ENCODE measurements at places on chromosomes 5 and 9.
A peak's percentile ranks its signal among the peaks of the same experiment; 100 is the strongest.

DNA sequence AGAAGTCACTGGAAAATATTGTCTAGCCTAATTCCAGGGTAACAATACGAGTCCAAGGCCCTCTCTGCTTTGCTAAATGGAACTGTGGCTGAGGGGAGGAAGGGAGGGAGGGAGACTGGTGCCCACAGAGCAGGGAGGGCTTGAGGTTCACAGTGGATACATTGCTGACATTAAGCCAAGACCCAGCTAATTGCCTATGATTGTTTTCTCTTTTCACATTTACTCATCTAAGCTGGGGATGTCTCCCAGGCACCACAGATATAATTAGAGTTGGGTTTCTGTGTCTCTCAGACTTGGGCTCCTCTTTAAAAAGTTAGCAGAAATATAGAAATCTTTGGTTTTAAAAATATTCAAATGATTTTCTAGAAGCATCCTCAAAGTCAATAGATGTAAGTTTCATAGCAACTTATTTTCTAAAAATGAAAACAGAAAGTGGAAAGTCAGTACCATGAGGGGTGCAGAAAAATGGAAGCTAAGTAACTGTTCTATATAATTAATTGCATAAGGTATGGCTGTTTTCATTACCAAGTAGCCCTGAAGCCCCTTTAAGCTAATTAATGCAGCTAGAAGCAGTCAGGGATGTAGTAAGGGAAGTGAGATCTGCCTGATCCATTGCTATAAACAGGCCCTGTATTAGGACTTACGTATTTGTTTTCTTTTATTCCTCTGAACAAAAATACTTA, 259.8 kb downstream of the NDUFS4 start:
- DNase-seq, result peak; percentile 23

DNA sequence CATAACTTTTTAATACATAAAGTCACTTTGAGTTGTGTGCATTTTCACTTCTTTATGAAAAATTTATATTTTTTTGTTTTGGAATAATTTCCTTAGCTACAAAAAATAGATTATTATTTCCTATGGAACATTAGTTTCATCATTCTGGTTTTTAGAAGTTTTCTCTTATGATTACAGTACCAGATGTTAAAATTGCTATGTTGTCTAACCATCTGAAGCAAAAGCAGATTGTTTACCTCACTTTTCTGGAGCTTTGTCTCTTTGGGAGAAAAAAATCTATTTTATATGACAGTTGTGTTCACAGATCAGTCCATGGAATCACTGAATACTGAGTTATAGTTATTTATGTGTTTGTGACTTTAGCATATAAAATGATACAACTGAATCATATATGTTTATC, 708.9 kb upstream of the RIOK2 start:
- DNase-seq, result no peak

- peak; percentile 91 for DNase-seq
Measured at GRCh38 chr9:32552172-32552872, at the start of the genes SMIM27 and TOPORS. SMIM27 (plus strand) TSS chr9:32552327; CDS start chr9:32552435, 108 bp downstream. TOPORS (minus strand) TSS chr9:32552586; CDS start chr9:32552436, 150 bp downstream.

DNA sequence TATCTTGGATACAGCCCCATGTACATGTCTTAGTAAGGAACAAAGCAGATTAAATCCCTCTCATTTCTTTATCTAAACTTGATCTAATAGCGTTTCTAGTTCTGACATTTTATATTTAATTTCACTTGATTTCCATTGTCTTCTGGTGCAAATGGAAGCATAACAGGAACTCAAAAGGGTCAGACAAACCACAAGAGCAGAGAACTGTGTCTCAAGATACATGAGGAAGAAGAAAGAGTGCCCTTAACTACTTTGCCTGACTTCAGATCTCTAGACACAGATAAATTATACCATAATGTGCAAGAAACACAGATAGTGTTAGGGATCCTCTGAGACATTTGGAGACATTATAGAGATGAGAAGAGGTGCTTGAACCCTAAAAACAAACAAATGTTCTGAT, 20.7 kb upstream of the STX17 start:
- DNase-seq, result no peak

GRCh38 chr5:152309926-152310450, 95.1 kb downstream of the NMUR2 start:
- DNase-seq, result no peak

- peak; percentile 73 for DNase-seq
Measured at GRCh38 chr9:127931092-127931881, 710 bp upstream of the PIP5KL1 start.

DNA sequence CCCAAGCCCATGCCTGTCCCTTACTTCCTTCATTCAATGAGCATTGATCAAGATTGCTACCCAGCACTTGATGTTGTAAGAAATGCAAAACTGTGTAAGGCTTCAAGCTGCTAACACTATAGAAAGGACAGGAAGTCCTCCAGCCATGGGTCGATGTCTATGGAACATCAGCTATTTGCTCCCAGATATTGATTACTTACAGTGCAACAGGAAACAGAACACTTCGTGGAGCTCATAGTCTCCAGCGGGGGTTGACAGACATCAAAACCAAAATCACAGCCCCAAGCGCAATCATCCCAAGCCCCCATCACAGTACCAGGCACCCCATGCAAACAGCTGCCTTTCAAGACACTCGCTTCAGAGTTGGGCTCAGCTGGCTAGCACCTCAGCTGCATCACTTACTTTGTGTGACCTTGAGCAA, 26.8 kb upstream of the DUSP1 start:
- DNase-seq, result peak; percentile 20

DNA sequence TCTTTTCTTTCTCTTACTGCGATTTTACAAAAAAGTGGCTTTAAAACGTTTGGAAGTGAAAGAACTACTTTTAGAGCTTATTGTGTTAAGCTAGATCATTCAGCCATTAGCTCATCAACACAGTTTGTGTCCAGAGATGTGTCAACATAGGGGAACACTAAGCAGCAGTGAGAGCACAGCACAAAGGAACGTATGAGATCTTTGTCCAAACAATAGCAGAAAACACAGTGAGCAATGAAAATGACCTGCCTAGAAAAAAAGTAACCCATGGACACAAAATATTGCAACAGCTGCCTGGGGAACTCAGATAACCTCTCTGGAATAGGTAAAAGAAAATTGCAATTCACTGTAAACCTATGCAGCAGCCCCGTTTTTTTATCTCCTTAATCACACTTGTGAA, 372.5 kb downstream of the ARHGEF28 start:
- no peak for DNase-seq

DNA sequence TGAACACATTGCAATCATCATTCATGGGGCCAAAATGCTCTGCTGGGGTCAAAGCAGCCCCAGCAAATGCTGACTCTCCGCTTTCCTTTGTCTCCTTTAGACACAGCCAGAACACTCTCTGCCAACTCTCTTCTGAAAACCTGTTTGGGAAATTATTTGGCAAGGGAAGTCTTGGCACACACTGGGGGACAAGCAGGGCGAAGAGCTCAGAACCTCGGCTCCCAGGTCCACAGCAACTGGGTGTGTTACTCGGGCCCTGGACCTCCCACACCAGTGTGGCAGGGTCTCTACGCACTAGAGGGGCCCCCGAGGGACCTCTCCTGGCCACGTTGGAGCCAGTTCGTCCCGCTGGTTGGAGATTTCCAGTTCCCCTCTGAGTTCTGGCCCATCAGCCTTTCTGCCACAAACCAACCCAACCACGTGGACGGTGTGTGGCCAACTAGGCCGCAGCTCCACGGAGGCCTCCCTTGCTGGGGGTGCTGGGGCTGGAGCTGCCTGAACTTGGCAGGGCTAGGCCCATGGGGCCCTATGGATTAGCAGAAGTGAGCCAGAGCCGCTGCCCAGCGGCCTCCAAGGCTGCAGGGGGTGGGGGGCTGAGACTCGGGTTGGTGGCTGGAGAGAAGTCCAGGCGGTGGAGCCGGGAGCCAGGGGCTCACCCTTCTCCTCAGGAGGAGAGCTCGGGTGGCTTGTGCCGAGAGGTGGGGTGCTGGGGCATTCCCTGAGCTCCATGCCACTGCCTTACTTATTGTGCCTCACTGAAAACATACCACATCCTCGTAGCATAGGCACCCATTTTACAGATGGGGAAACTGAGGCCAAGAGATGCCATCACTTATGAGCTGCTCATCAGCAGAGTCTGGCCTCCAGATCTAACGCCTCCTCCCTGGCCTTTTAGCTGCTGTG, 46.8 kb upstream of the RNU6ATAC start:
- DNase-seq, result no peak

DNA sequence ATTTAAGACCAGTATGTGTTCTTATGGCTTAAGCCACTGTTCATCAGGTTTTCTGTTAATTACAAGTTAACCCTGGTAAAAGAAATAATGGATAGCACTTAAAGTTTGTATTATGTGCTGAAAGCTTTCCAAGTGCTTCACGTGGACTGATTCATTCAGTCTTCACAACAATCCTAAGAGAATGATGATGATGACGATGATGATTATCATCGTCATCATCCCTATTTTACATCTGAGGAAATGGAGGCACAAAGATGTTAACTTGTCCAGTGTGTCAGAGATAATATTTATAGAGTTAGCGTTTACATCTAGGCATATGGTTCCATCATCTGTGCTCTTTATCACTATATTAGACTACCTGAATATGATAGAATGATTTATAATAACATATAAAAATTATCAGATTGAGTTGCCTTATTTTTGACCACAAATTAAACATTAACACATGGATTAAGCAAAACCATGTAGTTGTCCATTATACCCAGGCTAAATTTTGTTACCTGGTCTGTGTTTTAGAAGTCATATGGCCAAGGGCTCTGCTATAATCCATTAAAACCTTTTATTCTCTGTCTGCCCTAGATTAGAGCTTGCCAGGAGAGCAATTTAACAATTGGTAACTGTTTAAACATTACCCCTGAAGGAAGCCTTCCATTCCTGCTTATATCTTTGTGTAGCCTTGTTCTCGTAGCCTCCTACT, 102.3 kb upstream of the MAP3K1 start:
- no peak for DNase-seq

- DNase-seq, result no peak
Measured at GRCh38 chr5:174503086-174503460, 221.3 kb upstream of the MSX2 start.

DNA sequence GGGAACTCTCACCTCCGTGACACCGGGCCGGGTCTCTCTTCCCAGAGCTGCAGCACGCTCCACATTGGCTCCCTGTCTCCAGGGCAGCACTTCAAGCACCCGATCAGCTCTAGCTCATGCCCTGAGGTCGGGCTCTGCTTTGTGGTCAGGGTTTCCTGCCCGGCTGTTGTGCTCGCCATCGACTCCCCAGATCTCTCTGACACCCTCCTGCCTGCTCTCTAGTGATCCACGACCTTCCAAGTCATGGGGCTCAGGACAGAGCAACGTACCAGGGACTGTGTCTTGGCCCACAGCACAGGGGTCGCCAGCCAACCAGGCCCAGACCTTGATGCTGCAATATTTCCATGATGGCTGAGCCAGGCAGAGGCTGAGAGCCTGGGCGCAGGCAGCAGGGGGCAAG, 45.1 kb downstream of the PRRT1B start:
- DNase-seq, result no peak

DNA sequence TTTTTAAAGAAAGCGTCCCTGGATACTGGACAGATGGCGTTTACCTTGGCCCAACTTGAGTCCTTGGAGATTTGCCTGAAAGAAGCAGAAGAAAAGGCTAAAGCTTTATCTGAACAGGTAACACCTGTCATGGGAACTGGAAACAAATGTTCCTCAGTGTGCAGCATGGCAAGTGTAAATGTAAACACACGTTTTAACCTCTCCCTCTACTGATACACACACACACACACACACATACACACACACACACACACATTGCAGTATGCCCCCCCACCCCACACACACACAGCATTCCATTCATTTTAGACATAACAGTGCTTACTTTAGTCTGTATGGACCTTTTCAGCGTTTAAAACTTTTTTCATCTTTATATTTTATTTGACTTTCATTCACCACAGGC, 51.1 kb downstream of the CCDC192 start:
- DNase-seq, result no peak

GRCh38 chr5:420632-421286, 22.2 kb upstream of the EXOC3 start:
- DNase-seq, result no peak

GRCh38 chr5:74374656-74375055, 265.9 kb downstream of the ENC1 start:
- DNase-seq, result no peak

DNA sequence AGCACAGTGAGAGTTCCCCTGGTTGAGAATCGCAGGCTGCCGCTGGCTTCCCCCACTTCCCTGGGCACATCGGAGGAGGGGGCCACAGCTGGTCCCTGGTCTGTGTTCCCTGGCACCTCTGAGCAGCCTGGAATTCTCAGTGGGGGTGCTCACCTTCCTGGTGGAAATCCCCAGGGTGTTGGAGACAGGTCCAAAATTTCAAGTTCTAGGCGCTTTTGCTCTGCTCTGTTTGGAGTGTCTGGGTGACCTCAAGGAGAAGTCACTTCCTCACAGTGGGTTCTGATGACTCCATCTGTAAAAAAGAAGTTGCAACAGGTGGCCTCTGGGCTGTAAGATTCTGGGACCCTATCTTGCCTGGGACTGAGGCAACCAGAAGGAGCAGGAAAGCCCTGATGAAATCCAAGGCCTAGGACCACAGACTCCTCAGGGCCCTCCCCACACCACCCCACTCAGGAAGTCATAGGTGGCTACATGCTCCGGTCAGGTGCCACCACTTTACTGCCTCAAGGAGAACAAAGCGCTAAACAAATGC, at the start of gene TRAF1:
Gene TRAF1, minus strand, starts transcription at position 400 of the 532 bp plus-strand sequence. CDS start 721 bp downstream, outside the sequence.
- DNase-seq, result no peak

GRCh38 chr5:179484201-179484600, 66.2 kb upstream of the RUFY1 start:
- no peak for DNase-seq

DNA sequence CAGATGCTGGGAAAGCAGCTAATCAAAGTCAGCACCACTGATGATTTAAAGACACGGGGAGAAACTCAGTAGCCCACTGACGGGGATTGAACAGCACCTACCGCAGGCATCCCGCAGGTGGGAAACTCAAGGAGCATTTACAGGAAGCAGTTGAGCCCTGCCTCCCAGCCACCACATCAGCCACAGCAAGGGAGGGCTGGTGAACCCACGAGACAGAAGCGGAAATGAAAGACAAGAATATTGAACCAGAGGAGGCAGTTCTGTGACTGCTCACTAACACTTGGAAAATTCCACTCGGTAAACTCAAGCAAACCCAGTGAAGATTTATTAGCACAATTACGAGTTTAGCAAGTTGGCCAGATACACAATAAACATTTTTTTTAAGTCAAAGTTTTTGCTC, 10.6 kb upstream of the FAM163B start:
- DNase-seq, result no peak

GRCh38 chr5:103027267-103027666, 92.7 kb downstream of the GIN1 start:
- no peak for DNase-seq

DNA sequence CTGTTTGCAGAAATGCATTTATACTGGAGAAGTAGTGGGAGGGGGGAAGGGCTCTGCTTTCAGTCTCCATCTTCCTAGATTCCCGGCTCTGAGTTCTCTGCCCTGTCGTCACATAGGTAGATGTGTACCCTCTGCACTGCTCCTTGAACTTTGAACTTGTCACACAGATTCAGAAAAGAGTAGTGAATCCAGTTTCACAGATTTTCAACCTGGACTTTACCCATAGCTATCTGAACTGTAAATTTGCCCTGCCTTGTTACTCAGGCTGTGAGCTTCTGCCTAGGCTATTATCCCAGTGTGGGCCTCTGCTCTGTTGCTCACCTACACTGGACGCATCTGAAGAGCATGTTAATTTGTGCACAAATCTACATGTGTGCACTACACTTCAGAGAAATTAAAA, 12.8 kb upstream of the C9orf152 start:
- DNase-seq, result no peak
